ENCODE measurements at places on chromosomes 16 and 17.

GRCh38 chr16:30740364-30741251 is 7.6 kb upstream of the PHKG2 start:
- peak; percentile 35 for DNase-seq

DNA sequence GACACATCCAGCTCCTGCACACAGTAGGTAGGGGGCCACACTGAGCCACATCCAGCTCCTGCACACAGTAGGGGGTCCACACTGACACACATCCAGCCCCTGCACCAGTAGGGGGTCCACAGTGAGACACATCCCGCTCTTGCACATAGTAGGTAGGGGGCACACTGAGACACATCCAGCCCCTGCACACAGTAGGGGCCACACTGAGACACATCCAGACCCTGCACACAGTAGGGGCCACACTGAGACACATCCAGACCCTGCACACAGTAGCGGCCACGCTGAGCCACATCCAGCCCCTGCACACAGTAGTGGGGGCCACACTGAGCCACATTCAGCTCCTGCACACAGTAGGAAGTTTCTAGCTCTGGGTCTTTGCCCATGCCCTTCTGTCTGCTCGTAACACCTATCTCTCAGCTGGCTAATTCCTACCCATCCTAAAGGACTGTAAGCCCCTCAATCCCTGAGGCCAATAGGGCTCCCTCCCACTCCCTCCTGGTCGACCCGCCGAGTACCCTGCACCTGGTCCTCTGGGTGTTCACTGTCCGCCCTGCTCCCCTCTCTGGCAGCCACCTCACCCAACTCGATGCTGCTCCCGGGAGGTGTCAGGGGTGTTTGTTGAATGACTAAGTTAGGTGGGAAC is 9.4 kb upstream of the ATP2A3 start:
- no peak for DNase-seq

- no peak for DNase-seq
Observed at GRCh38 chr17:40374821-40375498, 10.4 kb upstream of the GJD3 start.

DNA sequence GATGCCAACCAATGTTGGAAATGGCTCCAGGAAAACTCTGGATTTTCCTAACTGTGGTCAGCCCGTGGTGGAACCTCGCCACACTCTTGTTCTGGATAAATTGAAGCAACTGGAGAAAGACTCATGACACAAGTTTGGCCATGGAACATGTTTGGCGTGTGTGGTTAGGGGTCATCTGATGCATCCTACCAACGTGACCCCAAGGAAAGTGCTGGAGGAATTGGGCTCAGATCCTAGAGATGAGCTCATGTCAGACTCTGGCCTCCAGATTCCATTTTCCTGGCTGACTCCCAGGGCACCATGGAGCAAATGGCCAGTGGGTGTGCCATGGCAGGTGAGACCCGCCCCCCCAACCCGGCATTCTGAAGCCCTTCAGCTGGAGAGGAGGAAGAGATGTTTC is 58.5 kb downstream of the CACNG5 start:
- DNase-seq = no peak

- DNase-seq = no peak
Observed at GRCh38 chr17:13665872-13666635, 64.3 kb upstream of the HS3ST3A1 start.

- no peak for DNase-seq
Observed at GRCh38 chr16:35144212-35144932, 1685.0 kb downstream of the TP53TG3F start.

DNA sequence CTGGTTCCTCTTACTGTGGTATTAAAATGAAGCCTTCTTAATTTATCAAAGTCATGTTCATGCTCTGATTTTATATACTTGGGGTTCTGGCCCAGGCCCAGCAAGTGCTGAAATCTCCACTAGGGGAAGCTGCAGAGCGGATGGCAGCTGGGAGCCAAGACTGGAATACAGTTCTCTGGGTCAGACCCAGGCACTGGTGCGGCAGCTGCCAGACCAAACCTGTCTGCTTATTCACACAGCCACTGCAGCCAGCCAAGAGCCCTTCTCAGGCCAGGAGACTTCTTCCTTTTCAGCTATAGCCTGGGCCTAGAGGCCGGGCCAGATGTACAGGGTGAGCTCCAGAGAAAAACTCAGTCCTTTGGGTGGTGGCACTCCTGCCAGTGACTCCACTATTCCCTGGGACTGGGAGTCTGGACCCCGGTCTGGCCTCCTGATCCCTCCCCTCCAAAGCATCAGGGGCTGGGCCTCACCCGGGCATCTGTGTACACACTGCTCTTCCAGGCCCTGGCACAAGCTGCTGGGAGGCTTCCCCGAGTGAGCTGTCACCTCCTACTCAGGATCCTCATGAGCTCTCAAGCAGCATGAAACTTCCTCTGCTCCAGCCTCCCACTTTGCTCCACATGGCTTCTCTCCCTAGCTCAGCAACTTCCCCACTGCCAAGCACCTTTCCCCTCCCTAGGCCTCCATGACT is 24.4 kb downstream of the ATP6V0D1 start:
- no peak for DNase-seq

DNA sequence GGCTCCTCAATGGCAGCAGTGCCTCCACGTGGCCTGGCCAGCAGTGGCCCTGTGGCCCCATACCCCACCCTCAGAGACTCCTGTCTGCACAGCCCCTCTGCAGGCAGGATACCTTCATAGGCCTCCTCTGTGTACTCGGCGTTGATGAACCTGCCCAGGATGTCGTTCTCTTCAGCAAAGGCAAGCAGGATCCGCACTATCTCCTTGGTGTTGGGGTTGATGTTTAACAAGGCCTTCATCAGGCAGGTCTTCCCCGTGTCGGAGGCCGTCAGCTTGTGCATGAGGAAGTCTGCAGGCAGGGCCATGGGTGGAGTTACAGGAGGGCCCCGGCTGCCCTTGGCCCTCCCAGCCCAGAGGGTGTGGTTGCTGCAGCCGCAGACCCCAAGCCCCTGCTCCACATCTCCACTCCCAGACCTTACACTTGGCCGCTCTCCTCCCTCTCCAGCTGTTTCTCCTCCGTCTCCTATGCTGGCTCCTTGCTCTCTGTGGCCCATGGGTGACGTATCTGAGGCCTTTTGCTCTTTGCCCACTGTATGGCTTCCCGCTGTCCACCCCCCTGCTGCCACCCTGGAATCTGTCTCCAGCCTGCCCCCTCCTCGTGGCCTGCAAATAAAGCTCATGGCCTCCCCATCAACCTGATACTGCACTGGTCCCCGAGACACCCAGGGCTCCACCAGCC is 15.1 kb downstream of the TRPV3 start:
- DNase-seq = no peak

GRCh38 chr17:49775546-49776260 is 11.8 kb upstream of the FAM117A start:
- no peak for DNase-seq

DNA sequence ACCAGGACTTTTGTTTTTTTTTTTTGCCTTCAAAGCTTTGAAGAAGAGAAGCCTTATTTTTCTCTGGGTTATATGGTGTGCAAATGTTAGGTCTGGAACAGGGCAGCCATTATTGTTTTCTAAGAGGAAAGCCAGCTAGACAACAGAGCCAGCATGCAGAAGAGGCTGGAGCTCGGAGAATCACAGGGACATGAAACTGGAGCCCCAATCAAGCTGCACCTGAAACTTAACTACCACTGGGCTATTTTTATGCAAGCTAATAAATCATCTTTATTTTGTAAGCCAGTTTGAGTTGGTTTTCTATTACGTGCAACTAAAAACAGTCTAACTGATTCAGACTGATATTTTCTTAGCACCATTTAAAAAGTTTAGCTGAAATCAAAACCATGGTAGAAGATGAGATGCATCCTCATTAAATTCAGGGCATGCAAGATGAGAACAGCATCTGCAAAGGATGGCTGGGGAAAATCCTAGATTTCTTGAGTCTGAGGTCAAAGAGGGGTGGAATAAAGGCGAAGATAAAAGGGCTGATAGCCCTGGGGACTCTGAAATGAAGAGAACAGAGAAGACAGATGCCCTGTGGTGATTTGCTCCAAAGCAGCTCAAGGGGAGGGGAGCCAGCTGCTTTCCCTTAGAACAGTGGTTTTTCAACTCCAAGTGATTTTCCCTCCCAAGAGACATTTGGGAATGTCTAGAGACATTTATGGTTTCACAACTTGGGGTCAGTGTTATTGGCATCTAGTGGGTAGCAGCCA is 177.1 kb upstream of the WSCD1 start:
- no peak for DNase-seq

GRCh38 chr16:89670496-89671431 is 13.1 kb downstream of the SPATA33 start:
- DNase-seq = peak; percentile 17

- no peak for DNase-seq
Observed at GRCh38 chr16:56675685-56676210, 6.1 kb downstream of the MT1H start.

- no peak for DNase-seq
Observed at GRCh38 chr17:35765086-35765710, 4.5 kb downstream of the C17orf50 start.

GRCh38 chr17:15650741-15651582 is 31.5 kb upstream of the FBXW10B start:
- DNase-seq = no peak

DNA sequence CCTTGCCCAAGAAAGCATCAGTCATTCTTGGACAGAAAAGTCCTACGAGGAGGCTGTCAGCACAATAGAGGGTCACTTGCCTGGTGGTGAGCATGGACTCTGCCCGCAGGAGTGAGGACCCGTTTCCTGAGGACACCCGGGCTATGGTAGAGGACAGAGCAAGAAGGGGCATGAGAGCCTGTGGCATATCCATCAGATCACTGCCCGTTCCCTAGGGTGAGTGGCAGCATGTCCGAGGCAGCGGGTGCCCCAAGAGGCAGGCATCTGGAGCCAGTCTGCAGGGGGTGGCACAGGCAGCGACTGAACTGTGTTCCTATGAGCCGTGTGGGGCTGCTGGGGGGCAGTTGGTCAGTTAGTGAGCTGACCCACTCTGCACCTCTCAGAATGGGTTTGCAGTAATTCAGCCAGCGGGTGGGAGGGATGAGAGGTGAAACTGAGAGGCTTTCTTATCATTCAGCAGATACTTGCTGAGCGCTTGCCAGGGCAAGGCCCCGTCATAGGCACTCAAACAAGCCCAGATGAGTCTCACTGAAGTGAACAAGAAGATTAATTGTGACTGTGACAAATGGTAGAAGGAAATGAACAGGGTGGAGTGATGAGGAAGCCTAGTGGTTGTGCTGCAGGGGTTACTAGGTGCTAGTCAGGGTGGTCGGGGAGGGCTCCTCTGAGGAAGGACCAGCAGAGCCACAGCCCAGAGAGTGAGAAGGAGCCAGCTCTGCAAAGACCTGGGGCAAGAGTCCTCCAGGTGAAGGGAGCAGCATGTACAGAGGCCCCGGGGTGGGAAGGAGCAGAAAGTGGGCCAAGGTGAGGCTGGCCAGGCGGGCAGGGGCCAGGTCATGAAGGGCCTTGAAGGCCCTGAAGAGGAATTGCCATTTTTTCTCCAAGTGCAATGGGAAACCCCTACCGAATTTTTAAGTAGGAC is 87.9 kb downstream of the CLEC16A start:
- peak; percentile 31 for DNase-seq

- peak; percentile 79 for DNase-seq
Observed at GRCh38 chr16:69906838-69907401, 44.2 kb upstream of the CLEC18A start.

- DNase-seq = no peak
Observed at GRCh38 chr17:71978435-71978834, 142.4 kb upstream of the SOX9 start.

- no peak for DNase-seq
Observed at GRCh38 chr17:57557416-57557815, 187.7 kb downstream of the CCDC182 start.

GRCh38 chr17:79841369-79842135 is 2.3 kb upstream of the CBX4 start:
- no peak for DNase-seq

- DNase-seq = peak; percentile 35
Observed at GRCh38 chr17:44970136-44970741, 2.1 kb upstream of the C1QL1 start.

DNA sequence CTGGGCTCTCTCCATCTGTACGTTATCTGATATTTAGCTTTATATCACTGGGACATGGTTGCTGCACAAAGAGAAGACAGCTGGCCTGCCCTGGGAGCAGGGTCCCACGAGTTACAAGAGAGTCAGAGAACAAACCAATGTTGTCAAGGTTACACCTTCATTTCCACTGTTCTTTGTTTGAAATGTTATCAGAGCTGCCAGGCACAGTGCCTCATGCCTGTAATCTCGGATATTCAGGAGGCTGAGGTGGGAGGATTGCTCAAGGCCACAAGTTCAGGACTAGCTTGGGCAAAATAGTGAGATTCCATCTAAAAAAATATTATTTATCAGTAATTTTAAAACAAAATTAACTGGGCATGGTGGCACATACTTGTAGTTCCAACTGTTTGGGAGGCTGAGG is 34.6 kb downstream of the ATP6V0A1 start:
- DNase-seq = no peak

- DNase-seq = no peak
Observed at GRCh38 chr17:39239640-39240314, 14.0 kb upstream of the STAC2 start.

- DNase-seq = no peak
Observed at GRCh38 chr17:64750478-64750877, 88.4 kb upstream of the SMURF2 start.

DNA sequence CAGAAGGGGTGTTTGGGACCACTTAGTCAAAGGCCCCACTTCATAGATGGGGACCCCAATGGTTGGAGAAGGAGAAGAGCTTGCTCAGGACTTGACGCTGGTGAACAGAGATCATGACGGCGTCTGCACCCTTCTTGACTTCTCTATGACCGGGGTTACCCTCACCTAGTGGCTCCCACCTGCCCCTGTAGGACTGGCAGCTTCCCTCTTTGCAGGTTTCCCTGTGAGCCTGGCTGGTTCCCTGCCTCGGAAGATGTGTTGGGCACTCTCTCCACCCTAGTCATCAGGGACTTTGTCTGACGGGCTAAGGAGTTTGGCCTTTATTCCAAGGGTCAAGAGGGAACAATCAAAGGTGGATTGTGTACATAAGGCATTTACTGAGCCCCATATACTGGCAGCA is 22.7 kb downstream of the TBX4 start:
- DNase-seq = no peak

All from fibroblast of skin of right biceps (primary cell).